ENCODE measurements at places on chromosomes 6 and 20.

DNA sequence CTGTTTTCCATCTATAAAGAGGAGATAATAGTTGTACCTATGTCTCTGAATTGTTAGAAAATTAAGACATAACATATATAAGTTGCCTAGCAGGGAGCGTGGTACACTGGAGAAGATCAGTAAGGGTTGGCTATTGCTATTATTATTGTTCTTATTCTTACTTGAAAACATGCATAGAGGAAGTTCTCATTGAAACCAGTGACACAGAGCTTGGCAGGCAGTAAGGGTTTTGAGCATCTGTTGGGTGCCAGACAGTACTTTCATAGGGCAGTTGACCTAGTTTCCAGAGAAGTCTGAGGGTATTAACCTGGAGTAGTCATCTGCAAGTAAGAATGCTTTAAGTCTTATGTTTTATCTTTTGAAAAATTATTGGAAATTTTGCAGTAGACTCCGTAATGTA lies 13.3 kb upstream of the SGK1 start:
- DNase-seq: no peak

DNA sequence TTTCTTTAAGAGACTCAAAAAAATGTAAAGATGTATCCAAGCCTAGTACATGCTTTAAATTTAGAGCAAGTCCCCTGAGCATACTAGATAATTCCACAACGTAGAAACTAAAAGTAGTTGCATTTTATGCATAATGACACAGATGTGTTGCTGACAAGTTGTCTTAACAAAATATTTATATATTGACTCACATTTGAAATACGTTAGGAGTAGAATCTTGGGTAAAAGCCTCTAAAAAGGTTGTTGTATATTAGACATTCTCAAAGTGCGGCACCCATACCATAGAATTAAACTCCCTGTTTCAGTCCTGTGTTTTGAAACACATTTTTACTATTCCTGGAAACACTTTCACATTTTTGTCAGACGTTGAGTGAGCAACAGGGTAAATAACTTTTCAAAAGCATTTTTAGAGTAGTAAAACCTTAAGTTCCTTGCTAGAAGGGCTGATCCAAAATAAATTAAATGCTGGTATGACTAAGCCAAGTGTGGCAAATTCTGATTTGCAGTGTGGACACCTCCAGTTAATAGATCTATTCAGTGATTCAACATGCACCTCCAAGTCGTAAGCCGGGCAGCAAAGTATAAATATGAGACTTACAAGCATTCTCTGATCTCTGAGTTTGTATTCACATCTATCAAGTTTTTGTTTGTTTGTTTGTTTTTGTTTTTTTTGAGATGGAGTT lies 97.5 kb downstream of the GMDS start:
- DNase-seq: peak; percentile 69

- DNase-seq: no peak
Observed at GRCh38 chr6:168152980-168153379, 74.0 kb upstream of the FRMD1 start.

GRCh38 chr6:155158030-155158843 lies 105.6 kb upstream of the CLDN20 start:
- DNase-seq: no peak

GRCh38 chr6:116676021-116676420 lies 5.0 kb upstream of the KPNA5 start:
- no peak for DNase-seq

- DNase-seq: no peak
Observed at GRCh38 chr6:137519629-137520176, 25.5 kb upstream of the OLIG3 start.
